ENCODE measurements at places on chromosomes 12 and 14.

GRCh38 chr12:57465747-57466505 lies 6.3 kb downstream of the GLI1 start:
- no peak for DNase-seq

GRCh38 chr14:24114532-24115421 lies at the start of the genes DCAF11 and NRL:
TSS of gene DCAF11 (plus strand) at chr14:24114777. CDS start at chr14:24115595, 818 bp downstream.
TSS of gene NRL (minus strand) at chr14:24114949. CDS start at chr14:24082848, 32,101 bp downstream.
- peak; percentile 99 for DNase-seq

DNA sequence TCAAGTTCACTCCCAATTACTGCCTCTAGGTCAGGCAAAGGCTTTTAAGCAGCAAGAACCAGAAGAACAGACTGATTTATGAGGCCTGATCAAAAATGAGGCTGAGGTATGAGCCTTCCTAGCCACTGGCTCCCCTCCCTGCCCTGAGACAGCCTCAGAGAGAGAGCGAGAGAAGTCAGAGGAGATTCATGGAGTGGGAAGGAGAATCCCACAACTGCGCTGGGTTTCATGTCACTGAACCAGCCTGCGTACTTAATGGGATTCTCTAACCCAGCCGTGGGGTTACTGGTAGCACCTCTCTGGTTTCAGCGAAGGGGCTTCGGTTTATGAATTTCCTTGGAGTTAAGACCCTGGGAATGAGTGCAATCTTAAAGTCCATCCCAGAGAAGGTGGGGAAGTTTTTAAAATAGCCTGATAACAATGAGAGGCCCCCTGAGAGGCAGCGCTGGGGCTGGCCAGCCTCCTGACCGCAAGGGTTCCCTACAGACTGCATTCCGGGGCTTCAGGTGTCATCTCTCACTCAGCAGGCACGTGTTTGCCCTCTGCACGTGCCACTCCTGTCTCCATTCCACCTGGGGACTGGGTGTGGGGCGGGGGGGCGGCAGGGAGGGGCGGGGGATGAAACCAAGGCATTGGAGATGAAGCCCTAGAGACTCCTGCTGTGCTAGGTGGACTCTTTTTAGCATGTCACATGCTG lies 6.1 kb upstream of the GPRC5A start:
- DNase-seq = no peak

DNA sequence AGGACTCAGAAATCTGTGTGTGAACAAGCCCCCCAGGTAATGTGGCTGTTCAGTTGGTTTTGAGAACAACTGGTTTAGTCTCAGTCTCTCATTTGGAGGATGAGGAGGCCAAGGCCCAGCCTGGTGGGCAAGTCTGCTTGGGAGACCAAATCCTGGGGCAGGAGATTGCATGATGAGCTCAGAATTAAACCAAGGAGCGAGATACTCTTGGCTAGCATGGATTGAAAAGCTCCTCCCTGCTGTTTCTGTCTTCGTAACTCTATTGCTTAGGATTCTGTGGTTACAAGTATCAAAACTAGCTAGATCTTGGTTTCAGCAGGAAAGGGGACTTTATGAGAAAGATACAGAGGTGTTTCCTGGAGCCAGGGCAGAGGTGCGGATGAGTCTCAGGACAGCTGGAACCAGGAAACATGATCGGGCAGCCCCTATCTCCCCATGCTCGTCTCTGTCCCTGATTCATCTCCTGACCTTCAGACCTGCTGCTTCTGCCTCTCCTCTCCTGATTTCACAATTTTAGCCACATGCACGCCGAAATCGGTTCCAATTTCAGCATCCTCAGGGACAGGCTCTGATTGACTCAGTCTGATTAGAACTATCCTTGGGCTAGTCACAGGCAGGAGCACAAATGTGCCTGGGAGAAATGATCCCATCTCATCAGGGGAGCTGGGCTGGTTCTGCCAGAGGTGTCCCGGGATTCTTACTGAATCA lies 40.2 kb upstream of the RIN3 start:
- peak; percentile 41 for DNase-seq

DNA sequence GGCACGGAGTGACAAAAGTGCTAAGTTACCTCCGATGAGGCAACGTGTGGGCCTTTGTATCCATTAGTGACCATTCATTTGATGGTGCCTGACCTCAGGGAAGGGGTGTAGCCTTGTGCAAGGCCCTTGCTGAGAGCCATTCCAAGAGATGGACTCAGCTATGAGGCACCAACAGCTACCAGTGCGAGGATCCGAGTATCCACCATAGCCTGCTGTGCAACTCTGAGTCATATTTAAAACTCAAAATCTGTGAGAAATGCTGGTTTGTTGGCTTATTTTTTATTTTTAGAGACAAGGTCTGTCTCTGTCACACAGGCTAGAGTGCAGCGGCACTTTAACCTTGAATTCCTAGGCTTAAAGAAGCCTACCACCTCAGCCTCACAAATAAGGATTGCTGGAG lies 25.1 kb upstream of the WNK1 start:
- DNase-seq = no peak

GRCh38 chr14:29716150-29716549 lies 211.5 kb downstream of the PRKD1 start:
- no peak for DNase-seq

DNA sequence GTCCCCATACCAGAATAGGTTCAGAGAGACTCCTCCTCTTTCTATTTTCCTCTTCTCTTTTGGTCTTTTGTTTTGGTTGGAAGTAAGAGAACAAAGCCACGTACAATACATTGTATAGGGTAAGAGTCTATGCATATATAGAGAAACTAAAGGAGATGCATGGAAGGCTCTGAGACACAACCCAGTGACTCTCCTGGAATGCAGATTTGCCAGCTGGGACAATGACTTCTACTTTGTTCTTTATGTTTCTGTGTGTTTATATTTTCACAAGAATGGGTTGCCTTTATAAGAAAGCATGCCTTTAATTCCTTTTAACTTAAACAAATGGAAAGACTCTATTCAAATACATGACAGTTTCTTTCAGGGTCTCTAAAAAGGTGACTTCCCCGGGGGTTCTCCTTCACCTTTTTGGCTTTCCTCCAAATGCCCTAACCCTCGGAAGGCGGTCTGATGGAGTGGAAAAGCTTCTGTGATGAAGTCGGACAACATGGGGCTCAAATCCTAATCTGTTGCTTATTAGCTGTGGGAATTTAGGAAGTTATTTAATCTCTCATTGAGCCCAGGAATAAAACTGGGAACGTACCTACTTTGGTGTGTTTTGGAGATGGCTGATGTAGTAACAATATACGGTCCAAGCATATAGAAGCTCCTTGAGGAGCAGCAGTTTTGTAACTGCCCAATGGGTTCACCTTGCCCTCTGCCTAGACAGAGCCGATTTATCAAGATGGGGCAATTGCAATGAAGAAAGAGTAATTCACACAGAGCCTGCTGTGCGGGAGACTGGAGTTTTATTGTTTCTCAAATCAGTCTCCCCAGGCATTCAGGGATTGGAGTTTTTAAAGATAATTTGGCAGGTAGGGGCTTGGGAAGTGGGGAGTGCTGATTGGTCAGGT lies 9.1 kb upstream of the SERPINA1 start:
- no peak for DNase-seq

GRCh38 chr12:30896461-30896860 lies 30.1 kb upstream of the TSPAN11 start:
- no peak for DNase-seq

DNA sequence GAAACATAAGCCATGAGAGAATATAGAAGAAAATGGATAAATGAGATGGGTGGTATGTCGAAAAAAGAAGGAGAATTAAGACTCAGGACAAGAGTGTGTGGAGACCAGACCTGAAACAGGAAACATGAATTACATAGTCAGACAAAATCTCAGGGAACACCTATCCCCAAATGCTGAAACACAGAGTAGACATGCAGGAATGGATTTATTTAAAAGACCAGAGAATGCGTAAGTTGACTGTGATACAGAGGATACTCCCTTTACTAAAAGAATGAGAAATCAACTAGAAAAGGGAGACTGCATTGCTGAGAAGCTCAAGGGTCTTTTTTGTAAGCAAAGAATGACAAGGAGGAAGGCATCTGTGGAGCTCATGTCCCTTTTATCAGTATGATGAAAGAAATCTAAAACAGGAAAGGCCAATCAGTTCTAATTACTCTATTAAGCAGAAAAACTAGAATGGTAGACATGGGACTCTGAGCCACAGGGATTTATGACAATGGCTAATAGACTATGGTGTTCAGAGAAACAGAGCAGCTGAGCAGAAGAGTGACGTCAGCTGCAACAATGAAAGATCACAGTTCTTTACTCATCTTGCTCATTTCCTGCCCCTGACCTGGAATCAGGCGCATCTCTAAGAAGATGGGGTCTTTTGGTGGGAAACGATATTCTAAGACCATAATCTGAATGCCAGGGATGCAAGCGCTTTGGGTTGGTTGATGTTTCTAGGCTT lies 138.9 kb upstream of the DHRS4 start:
- DNase-seq = no peak

GRCh38 chr12:28817524-28817923 lies 331.6 kb upstream of the FAR2 start:
- no peak for DNase-seq

DNA sequence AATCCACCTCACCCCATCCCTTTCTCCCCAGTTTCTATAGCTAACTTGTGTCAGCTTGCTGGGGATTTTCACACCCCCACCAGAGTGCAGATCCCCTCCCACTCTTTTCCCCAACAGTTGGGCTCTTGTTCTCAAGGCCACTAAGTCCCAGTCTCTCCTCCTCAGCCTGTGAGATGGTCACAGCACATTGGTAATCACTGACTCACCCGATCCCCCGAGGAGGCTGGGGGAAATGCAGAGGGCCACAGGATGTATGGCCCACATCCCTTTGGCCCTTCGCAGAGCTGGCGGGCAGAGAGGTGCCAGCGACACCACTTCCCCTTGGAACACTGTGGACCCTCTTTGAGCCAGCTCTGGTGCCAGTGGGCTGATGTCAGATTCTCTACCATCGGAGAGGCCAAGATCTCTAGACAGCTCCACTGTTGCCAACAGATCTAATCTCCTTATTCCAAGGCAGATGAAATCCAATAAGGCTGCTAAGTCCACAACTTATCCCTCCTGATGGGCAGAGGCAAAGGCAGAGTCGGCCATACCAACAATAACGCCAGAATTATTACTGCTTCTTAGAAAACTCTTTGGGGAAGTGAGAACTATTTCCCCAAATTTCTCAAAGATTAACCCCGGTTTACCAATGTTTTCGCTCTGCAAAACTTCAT lies 1.6 kb downstream of the FMNL3 start:
- DNase-seq = peak; percentile 60

GRCh38 chr12:12278899-12279298 lies 12.1 kb upstream of the LRP6 start:
- no peak for DNase-seq

- no peak for DNase-seq
Measured at GRCh38 chr12:123833830-123834229, 71.7 kb downstream of the DNAH10 start.

DNA sequence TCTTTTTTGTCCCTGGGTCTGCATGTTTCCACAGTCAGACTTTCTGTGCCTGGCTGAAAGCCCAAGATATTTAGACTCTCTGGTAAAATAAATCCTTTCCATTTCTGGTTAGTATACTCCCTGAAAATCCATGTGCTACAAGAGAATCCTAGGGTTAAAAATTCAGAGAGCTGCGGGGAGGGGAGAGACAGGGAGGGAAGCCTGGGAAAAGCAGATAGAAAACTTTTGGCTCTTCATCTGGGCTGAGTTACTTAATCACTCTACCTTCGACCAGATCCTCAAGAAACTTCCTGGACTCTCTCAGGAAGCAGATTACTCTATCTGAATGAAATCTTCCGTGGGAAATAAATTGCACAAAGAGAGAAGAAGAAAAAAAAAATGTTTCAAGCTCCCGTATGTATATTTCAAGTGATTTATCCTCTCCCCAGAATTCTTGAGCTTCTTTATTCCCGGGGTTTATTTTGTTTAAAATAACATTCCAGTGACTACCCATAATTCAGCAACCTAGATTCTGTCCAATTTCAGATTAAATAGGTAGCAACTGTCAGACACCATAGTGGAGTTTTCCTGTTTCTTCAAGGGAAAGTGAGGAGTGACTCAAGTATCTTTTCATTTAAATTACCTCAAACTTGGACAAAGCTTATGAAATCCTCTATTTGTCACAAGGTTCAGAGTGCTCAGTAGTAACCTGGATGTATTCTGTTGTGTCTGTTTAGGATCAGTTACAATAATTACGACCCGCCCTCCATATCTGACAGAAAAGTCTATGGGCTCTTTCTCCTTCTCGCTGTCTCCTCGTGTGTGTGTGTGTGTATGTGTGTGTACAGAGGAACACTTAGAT lies 163.7 kb downstream of the MYRFL start:
- DNase-seq = no peak

- no peak for DNase-seq
Measured at GRCh38 chr12:74999474-74999873, 210.2 kb downstream of the KCNC2 start.

- no peak for DNase-seq
Measured at GRCh38 chr12:60191676-60192359, 596.0 kb downstream of the SLC16A7 start.

DNA sequence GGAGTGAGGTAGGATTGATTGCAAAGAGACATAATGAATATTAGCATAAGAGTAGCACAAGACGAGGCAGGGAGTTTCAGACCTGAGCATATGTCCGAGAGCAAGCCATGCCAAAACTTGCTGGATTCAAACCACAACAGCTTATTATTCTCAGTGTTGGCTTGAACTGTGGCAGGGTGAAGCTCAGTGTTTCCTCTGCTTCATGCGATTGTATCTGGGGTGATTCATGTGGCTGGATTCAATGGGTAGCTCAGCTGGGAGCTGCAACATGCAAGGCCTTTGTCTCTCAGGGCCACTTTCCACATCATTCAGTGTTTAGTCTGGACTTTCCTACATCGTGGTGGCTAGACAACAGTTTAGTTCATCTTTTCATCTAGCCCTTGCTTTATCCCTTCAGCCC lies 22.1 kb upstream of the E2F7 start:
- no peak for DNase-seq

All from ecto neural progenitor cell (in vitro differentiated cells).